Activated CD4-positive, alpha-beta memory T cell treated with anti-CD3 and anti-CD28 coated beads, Interleukin-2, amount 10 ng/mL, durations not matched to agents 7 days and 5 days (primary cell): ENCODE measurements at places on chromosomes 7 and 10. TPM values are rescaled to one million over a fixed set of nuclear protein-coding genes. Genes with fewer than 3 reads are reported as not detected.

Gene CCL24
- total RNA-seq: not detected

Gene ICA1
- total RNA-seq: 2.2 TPM

Gene FAM241B
- total RNA-seq: 2.7 TPM

Gene SNX10
- 42.4 TPM for total RNA-seq

Gene EVX1
- not detected for total RNA-seq

Gene ZKSCAN1
- total RNA-seq: 65.5 TPM

Gene TDRD1
- total RNA-seq: 0.40 TPM

Gene FAM131B
- total RNA-seq: 1.2 TPM

Gene ALDH18A1
- total RNA-seq: 42.2 TPM

Gene ITIH2
- total RNA-seq: not detected

Gene PPP3CB
- total RNA-seq: 55.4 TPM

Gene TMEM139
- 0.73 TPM for total RNA-seq

Gene SORBS1
- 0.58 TPM for total RNA-seq

Gene OPN1SW
- total RNA-seq: not detected

Gene PPP1R17
- not detected for total RNA-seq

Gene NEUROG3
- total RNA-seq: 0.23 TPM

Gene LBX1
- not detected for total RNA-seq

Gene ABCF2
- total RNA-seq: 23.1 TPM

Gene JAKMIP3
- 0.83 TPM for total RNA-seq

Gene AGR2
- total RNA-seq: not detected

Gene ANKRD1
- total RNA-seq: not detected

Gene BPGM
- total RNA-seq: 27.3 TPM

Gene PRKCQ
- total RNA-seq: 69.3 TPM

Gene HMX2
- total RNA-seq: not detected

Gene PDE1C
- not detected for total RNA-seq

Gene CTTNBP2
- total RNA-seq: not detected

Gene PPP1R3C
- total RNA-seq: 0.23 TPM

Gene MSMB
- not detected for total RNA-seq

Gene OR2A1
- total RNA-seq: 0.05 TPM

Gene NRAP
- total RNA-seq: not detected

Gene CDNF
- total RNA-seq: 0.75 TPM

Gene C10orf105
- total RNA-seq: 0.33 TPM

Gene ARID5B
- total RNA-seq: 71.1 TPM

Gene CHRM2
- not detected for total RNA-seq

Gene SPAG6
- total RNA-seq: 1.2 TPM

Gene CRTAC1
- not detected for total RNA-seq

Gene GSAP
- 6.6 TPM for total RNA-seq

Gene ZC3HAV1
- 133 TPM for total RNA-seq

Gene LIPJ
- total RNA-seq: not detected

Gene WEE2
- not detected for total RNA-seq

Gene GALNT17
- total RNA-seq: not detected

Gene ELN
- total RNA-seq: not detected

Gene TMEM196
- not detected for total RNA-seq

Gene CLDN15
- total RNA-seq: 20.6 TPM

Gene SBDS
- total RNA-seq: 40.2 TPM

Gene FRMPD2
- not detected for total RNA-seq

Gene MMP21
- total RNA-seq: not detected

Gene CYCS
- total RNA-seq: 111 TPM

Gene FZD1
- total RNA-seq: 0.08 TPM

Gene GHRHR
- total RNA-seq: not detected

Gene ST8SIA6
- total RNA-seq: 0.93 TPM

Gene MKI67
- total RNA-seq: 253 TPM

Gene KIAA1217
- total RNA-seq: 2.0 TPM

Gene PRTFDC1
- total RNA-seq: 1.4 TPM

Gene CREB5
- not detected for total RNA-seq

Gene HOXA7
- not detected for total RNA-seq

Gene UCMA
- total RNA-seq: not detected
